ENCODE measurements at places on chromosomes 13 and 19.

GRCh38 chr19:54480051-54480450, 7.0 kb upstream of the CDC42EP5 start:
- peak; percentile 73 for DNase-seq

DNA sequence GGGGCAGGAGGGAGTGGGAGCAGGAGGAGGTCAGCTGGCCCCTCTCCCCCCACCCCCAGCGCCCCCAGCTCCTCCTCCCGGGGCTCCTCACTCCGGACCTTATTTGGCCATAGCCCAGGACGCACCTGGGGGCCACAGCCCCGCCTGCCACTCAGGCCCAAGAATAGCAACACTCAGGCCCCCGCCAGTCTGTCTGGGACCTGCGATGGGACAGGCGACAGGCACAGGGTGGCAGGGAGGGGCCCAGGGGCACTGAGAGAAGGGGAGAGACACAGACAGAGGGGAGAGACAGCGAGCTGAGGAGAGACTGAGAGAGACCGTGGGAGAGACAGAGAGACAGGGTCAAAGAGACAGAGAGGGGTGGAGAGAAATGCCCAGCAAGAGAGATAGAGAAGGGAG, 10.2 kb downstream of the JOSD2 start:
- no peak for DNase-seq

DNA sequence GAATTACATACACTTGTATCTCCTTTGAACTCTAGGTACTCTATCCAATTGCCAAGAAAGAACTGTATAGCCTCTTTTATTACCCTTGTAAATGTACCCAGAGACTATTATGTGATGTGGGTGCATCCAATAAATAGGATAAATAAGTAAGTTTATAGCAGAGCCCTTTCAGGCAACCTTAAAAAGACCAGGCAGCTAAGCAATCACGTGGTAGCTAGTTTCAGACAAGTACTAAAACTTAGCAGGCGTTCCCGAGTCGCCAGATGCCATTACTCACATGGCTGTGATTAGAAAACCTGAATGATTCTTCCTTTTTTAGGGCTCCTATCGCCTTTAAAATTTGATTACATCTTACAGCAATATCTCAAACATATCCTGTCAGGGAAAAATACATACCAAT, 1303.0 kb downstream of the EFNB2 start:
- no peak for DNase-seq

DNA sequence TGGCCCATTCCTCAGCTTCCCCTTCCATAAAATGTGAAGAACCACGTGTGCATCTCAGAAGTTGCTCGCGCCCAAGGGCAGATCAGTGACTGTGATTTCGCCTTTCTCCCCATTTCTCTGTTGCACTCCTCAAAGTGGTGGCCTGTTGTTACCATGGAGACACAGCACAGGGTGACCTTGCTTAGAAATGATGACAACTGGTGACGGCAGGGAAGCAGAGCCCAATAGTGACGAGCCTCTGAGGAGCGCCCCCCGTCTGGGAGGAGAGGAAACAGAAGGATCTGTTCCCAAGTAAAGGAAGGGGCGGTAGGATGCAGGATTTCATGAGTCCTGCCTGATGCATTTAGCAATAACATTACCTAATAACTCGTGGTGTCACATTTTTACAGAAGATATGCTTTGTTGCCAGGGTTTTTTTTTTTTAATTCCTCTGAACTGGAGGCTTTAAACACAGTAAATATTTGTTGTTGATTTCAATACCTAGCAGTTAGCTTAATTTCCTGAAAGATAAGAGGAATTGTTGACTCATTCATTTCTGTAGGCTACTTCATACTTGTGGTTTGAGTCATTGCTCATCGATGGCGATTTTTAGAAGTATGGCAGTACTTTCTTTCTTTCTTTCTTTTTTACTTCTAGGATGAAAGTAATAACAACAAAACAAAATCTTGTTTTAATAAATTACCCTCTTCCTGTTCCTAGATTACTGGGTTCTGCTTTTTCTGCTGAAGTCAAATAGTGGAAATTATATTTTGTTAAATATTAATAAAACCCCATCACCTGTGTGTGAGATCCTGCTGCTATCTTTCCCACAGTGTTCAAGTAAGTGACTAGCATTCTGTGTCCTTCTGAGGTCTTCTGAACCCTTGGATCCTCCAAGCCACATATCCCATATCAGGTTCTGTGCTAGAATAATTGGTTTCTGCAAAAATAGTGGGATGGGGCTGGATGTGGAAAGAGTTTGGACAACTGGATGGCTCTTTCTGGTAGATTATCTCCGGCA, 36.0 kb downstream of the MBNL2 start:
- peak; percentile 61 for DNase-seq

GRCh38 chr19:45069056-45069455, 7.2 kb downstream of the ZNF296 start:
- DNase-seq: peak; percentile 31

DNA sequence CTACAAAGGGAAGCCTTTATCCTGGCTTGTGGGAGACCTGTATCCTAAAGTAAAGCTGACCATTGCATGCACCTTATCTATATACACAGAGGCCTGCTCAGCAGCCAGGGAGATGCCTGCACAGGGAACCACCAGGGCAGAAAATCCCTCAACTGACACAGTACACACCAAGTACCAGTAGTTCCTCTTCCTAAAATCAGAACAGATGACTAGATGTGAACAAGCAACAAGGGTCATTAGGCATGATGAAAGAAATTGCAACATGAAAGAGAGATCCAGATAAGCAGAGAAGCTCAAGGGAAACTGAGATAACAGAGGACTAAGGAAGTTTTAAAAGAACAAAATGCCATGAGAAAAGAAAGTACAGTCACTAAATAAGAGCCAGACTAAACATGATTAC, 39.7 kb upstream of the SLC7A9 start:
- peak; percentile 46 for DNase-seq

GRCh38 chr19:35812220-35813042, at the start of gene PRODH2:
Gene PRODH2 (minus strand): TSS chr19:35812845. CDS start chr19:35812805, 40 bp downstream.
- DNase-seq: no peak

GRCh38 chr13:27680465-27680864, 58.8 kb downstream of the POLR1D start:
- no peak for DNase-seq

- DNase-seq: no peak
Measured at GRCh38 chr13:70432276-70432805, 324.1 kb upstream of the KLHL1 start.

GRCh38 chr19:35144600-35145436, 1.8 kb downstream of the FXYD7 start:
- DNase-seq: no peak

DNA sequence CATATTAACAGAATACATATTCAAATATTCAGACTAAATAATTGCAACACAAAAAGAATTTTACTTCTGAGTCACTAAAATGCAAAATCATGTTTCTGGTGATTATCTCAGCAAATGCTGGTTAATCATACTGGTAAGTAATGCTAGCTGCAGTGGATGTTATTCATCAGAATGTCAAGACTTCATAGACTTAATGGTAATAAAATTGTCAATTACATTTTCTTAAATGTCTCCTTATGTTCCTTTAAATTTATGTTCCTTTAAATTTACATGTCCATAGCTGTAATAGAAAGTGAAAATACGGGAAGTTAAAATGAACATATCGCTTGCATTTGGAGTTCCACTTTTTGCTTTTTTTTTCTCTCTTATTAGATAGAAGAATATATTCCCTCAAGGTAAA, 853.0 kb downstream of the SLITRK6 start:
- DNase-seq: peak; percentile 40

- no peak for DNase-seq
Measured at GRCh38 chr13:24709186-24709913, 29.1 kb downstream of the ATP12A start.

DNA sequence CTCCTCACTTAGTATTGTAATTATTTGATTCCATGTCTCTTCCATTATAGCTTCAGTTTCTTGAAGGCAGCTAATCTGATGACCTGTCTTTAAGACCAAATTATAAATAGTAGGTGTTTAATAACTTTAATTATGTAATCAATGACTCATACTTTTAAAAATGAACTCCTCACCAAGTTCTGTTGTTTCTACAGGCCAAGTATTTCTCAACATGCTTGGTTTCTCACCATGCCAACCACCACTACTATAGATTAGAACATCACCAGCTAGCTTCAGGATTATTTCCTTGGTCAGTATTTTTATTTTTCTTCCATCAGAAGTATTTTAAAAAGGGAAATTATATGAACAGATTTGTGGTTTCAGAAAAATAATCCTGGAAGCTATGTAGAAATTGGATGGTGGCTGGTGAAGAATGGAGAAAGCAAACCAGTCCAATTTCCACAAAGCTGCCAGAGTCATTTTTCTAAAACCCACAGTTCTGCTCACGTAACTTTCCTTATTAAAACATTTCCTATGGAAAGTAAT, 237.7 kb upstream of the DACH1 start:
- no peak for DNase-seq

- DNase-seq: peak; percentile 52
Measured at GRCh38 chr19:7676854-7677253, at the start of gene MCEMP1. Gene MCEMP1 (plus strand): TSS chr19:7677090. CDS start chr19:7677121, 31 bp downstream.

DNA sequence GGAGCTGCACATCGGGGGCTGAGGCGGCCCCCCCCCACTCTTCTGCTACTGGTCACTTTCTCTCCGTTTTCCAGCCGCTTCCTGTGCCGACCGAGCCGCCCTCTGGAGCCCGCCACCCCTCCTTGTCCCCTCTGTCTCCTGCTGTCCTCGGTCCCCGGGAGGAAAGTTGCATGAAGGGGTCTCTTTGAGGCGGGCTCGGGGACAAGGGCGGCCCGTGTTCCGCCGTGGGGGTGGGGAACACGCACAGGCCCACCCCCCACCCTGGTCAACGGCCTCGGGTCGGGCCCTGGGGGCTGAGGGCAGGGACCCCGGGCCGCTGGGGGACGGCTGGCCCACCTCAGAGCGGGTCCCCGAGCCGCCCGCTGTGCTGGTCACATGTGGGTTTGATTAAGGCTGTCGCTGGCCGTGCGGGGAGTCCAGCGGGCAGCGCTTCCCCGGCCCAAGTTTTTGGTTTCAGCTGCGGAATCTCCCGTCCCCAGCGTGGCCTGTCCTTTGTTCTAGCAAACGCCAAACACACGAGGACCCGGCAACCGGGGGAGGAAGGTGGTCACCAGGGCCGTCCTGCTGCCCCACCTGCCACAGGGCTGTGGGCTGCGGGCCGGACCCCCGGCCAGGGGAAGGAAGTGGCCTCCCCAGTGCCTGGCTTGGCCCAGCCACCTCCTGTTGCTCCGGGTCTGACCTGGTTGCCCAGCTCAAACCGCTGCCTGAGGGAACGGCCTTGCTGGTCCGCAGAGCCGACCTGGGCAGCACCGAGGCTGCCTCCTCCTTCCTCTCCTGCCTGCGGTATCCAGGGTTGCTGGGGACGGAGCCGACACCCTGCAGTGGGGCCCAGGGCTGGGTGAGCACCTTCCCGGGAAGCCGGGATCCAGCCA, 1.9 kb downstream of the EFNA2 start:
- no peak for DNase-seq

DNA sequence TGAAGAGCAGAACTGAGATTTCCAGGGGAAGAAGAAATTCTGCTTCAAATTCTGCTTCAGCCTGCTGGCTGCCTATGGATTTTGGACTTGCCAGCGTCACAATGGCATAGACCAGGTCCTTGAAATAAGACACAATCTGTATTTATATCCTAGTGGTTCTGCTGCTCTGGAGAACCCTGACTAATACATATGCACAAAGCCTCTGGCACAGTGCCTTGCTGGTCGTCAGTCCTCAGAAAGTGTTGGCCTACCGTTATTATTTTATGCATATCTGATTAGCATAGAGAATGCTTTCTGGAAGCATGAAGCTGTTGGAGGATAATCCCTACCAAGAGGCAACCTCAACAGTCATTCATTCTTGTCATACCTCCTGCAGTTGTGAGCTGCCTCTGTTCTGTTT, 213.7 kb downstream of the B3GLCT start:
- no peak for DNase-seq

DNA sequence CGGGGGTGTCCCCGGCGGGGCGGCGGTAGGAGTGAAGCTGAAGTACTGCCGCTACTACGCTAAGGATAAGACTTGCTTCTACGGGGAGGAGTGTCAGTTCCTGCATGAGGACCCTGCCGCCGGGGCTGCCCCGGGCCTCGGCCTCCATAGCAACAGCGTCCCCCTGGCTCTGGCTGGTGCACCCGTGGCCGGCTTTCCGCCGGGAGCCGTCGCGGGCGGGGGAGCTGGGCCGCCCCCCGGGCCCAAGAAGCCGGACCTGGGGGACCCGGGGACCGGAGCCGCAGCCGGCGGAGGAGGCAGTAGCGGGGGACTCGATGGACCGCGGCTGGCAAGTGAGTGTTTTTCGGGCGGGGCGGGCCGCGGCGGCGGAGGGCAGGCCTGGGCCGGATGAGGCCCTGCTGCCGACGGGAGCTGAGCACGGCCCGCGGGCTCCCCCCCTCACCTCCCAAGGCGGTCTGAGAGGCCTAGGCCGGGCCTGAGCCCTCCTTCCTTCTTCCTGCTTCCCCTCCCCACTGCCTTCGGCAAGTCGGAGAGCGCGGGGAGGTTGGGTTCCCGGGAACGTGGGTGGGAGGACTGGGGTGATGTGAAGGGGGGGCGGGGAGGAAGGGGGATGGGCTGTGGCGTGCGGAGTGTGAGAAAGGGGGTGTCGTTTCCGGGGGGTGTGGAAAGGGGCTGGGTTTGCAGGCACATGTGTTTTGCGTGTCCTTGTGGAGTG, 568 bp downstream of the PAN3 start:
- DNase-seq: peak; percentile 96

GRCh38 chr13:54078271-54078870, 1049.8 kb downstream of the OLFM4 start:
- no peak for DNase-seq
